Effector memory CD8-positive, alpha-beta T cell (primary cell): ENCODE measurements at places on chromosomes 6 and 20.

DNA sequence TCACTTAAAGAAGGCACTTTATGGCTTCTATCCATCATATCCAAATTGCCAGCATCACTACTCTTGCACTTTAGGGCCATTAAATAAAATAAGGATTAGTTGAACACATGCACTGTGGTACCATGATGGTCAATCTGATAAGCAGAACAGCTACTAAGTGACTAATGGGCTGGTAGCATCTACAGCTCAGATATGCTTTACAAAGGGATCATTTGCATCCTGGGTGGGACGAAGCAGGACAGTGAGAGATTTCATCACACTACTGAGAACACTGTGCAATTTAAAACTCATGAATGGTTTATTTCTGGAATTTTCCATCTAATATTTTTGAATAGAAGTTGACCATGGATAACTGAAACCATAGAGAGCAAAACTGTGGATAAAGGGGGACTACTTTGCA is 25.1 kb upstream of the ZSCAN9 start:
- DNase-seq, result no peak

GRCh38 chr6:30357678-30358540 is 13.0 kb downstream of the RPP21 start:
- DNase-seq, result peak; percentile 41

DNA sequence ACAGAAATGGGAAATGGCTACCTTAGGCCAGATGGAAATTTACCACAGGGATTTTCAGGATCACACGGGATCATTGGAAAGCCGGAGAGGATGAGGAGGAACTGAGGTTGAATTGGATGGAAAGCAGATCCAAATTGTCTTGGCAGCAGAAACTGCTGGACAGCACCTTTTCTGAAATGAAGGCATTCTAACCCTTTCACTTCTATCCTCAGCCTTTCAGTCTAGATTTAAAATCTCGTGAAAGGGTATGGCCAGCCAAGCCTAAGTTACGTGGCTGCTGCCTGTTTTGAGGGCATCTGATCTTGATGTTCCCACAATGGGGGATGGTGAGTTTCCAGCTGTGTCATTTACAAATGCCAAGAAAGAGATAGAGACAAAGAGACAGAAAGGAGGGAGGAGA is 358.2 kb downstream of the KIF16B start:
- DNase-seq, result no peak

GRCh38 chr6:53658992-53659391 is 6.6 kb downstream of the KLHL31 start:
- no peak for DNase-seq

DNA sequence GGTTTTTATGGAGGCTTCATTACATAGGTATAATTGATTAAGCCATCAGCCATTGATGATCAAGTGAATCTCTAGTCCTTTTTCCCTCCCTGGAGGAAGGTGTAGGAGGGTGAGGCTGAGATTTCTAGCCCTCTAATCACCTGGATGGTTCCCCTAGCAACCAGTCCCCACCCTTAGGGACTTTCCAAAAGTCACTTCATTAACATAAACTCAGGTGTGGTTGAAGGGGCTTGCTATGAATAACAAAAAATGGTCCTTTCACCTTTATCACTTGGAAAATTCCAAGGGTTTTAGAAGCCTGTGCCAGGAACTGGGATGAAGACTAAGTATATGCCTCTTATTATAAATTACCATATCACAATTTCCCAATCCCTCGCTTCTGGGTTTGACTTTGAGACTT is 40.4 kb downstream of the SMPDL3A start:
- no peak for DNase-seq

GRCh38 chr20:62581806-62582205 is 60.5 kb upstream of the SLCO4A1 start:
- no peak for DNase-seq

DNA sequence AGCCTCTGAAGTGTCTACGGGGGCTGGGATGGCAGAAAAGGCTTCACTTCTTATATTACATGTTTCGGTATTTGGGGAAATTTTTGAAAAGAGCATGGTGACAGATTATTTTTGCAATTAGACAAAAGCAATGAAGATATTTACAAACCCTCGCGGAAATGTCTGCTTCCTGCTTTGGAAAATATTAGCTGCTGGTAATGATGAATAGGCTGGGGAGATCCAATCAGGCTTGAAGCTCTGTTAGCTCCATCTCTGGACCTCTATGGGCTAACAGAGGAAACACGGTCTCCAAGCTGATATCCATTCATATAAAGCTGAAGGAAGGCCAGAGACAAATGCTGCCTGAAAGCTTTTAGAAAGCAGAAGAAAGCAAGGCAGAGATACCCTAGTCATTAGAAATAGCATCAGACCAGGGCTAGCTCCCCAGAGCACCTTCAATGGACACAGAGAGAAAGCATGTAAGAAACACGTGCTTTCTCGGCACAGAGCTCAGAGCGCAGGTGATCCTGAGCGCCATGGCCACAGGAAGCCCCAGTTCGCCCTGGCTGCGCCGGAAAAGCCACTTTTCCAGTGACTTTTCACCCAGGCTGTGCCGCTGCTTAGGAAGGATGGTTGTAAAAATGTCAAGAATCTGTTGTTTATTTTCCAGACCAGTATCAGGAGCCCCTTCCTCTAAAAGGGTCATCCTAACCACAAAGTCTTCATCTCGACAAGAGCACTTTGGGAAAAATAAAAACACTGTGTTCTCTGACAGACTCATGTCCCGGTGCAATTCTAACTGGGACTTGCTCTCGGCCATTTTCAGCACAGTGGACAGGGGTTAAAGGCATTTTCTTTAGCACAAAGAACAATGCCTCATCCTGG is 68.5 kb upstream of the NFATC2 start:
- DNase-seq, result no peak

DNA sequence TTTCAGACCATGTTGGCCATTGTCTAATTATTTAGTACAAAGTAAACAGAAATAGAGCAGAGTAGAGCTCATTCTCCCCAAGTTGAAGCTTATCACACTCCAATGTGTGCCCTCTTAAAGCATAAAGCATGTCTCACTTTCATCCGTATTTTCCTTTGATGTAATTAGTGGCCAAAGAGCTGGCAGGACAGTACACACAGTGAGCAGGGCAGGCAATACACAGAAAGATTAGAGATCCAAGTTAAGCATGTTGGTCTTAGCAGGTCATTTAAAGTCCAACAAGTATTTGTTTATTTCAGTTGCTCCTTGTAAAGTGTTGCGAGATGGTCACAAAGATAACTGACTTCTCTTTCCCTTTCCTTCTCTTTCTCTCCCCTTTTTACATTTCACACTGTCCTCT is 47.2 kb downstream of the RFX6 start:
- no peak for DNase-seq

- no peak for DNase-seq
Observed at GRCh38 chr6:47323321-47323720, 13.6 kb upstream of the TNFRSF21 start.
